Lower leg skin (tissue), 4 donors: ENCODE measurements at places on chromosomes 13 and 19.
A peak's percentile ranks its signal among the peaks of the same experiment; 100 is the strongest.

- DNase-seq, result peak; percentile 99
Measured at GRCh38 chr19:13952154-13952930, at the start of gene DCAF15. Gene DCAF15 (plus strand): TSS chr19:13952509. CDS start chr19:13952513, 4 bp downstream.

GRCh38 chr19:41928754-41929535, 696 bp upstream of the ERFL start:
- DNase-seq, result no peak

- DNase-seq, result no peak
Measured at GRCh38 chr13:37652596-37652995, 54.0 kb upstream of the POSTN start.

GRCh38 chr19:1489463-1490310, 463 bp downstream of the PCSK4 start:
- DNase-seq, result no peak

DNA sequence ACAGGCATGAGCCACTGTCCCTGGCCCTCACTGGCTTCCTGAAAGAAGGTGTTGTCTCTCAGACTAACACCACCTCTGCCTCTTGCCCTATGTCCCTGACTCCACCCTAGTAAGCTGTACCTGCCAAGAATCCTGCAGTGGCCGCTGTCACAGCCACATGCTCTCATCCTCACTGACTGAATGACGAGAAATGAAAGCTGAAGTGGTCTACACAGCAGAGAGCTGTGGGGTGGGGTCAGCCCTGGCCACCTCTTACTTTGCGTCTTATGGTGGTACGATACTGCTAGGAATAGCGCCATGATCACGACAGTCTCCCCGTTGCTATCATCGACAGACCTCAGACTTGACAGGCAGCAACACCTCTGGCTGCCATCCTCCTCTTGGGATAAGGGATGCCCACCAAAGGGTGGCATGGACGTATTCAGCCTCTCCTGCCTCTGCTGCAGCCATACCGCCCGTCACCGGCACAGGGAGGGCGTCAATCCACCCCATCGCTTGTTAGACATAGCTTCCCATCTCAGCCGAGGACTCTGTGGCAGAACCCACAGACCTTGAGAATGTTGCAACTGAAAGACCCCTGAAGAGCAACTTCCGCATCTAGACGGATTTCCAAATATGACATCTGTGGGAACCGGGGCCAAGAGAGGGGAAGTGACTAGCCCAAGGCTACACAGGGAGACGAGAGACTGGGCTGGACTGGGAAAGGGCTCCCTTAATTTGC, 809 bp downstream of the MYO1F start:
- no peak for DNase-seq

GRCh38 chr13:71695662-71696061, 171.3 kb downstream of the DACH1 start:
- no peak for DNase-seq

DNA sequence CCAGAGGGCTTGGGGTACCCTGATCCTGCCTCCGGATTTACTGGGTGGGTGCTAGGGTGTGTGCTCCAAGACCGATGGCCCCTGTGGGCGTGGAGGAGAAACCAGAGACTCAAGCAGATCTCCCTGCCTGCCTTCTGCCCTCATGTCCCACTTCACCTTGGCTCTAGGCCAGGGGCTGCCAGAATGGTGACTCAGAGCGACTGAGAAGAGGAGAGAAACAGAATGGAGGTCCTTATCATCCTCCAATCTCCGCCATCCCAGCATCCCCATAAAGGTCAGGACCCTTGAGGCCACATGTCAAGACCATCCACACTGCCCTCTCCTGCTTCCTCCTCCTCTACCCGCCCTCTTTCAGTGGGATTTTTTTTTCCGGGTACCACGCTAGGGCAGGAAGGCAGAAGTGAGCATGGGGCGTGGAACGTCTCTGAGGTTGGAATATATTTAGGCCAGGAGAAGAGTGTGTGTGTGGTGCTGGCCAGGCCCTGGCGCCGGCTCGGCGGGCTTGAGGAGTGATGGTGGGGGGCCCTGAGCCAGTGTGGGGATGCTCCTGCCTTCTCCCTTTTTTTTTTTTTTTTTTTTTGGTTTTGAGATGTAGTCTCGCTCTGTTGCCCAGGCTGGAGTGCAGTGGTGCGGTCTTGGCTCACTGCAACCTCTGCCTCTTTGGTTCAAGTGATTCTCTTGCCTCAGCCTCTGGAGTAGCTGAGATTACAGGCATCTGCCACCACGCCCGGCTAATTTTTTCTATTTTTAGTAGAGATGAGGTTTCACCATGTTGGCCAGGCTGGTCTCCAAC, 22.3 kb downstream of the IER2 start:
- peak; percentile 97 for DNase-seq

DNA sequence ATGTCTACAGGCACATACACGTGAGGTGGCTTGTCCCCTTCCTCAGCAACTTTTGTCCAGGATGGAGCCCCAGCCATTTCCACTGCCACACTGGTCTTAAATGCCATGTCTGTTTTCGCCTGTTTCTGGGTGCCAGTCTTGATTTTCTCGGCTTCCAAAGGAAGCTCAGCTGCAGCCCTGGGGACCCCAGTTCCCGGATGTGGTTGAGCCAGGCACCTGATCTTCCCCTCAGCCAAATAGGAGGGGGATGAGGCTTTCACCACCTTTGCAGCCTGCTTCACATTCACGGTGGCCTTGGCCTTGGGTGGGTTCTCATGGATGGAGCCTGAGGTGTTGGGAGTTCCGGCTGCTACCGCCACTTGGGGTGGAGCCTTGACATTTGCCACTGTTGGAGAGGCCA, 8.7 kb downstream of the IQCN start:
- no peak for DNase-seq

- no peak for DNase-seq
Measured at GRCh38 chr13:68690567-68690966, 1417.1 kb upstream of the ATXN8OS start.

- no peak for DNase-seq
Measured at GRCh38 chr13:93420887-93421286, 194.3 kb downstream of the GPC6 start.

GRCh38 chr13:60765700-60766411, 368.8 kb downstream of the TDRD3 start:
- no peak for DNase-seq

- DNase-seq, result no peak
Measured at GRCh38 chr13:109802936-109803335, 16.6 kb upstream of the IRS2 start.

- DNase-seq, result no peak
Measured at GRCh38 chr13:42561752-42562467, 12.0 kb upstream of the TNFSF11 start.

DNA sequence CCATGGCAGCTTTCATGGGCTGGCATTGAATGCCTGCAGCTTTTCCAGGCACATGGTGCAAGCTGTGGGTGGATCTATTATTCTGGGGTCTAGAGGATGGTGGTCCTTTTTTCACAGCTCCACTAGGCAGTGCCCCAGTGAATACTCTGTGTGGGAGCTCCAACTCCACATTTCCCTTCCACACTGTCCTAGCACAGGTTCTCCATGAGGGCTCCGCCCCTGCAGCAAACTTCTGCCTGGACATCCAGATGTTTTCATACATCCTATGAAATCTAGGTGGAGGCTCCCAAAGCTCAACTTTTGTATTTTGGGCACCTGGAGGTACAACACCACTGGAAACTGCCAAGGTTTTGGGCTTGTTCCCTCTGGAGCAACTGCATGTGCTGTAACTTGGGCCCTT, 450.6 kb downstream of the LMO7 start:
- no peak for DNase-seq

DNA sequence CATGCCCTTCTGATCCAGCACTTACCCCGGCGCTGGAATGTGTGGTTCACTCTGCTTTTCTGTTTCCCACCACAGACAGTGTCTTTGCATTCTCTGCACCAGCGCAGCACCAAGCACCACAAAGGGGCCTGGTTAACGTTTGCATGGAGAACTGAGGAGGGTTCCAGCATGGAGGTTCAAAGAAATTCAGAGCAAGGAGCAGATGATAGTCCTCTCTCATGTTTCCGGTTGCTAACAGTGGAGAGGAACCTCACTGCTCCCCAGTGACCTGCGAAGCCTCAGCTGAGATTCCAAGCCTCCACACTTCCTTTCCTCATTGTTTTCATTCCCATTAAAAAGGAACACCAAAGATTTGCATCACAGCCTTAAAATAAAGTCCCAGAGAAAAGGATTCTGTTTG, 99.7 kb downstream of the STARD13 start:
- no peak for DNase-seq

DNA sequence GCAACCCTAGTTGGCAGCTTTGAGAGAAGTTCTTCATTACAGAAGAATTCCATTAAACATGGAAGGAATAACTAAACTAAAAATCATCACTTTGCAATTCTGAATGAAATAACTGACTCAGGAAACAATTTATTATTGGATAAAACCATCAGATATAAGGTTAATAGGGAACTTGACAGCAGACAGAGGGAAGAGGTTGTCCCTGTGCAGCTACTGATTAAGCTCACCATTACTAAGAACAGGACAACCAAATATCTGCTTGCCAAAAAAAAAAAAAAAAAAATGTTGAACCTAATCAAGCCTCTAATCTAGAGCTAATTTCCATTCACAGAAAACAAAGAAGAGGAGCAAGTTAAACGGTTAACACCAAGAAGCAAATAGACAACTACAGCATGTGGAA, 12.8 kb downstream of the N4BP2L2 start:
- DNase-seq, result no peak

DNA sequence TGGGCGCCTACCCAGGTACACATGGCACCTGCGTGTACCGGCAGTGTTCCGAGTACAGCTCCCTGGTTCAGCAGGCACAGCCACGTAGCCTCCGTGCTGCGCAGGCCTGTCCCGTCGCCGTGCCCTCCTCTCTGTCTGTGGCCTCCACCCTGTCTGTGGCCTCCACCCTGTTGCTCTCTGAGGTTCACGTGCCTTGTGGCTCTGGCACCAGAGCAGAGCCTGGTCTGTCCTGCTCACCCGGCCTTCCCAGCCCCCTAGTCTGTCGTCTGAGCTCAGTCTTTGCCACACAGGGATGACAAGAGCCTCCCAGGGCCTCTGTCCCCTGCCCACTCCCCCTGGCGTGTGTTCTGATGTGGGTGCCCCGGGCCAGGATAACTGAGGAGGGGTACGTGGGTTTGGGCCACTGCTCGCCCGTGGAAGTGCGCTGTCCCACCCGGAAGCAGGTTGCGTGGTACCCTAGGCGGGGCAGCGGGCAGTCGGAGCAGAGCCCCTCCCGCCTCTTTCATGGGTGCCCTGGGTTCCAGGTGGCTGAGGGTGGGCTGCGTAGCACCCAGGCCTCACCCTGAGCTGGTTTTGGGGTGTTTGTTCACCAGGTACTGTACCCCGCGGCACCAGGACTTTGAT, 71.7 kb downstream of the KDM4B start:
- no peak for DNase-seq

- peak; percentile 49 for DNase-seq
Measured at GRCh38 chr13:49585220-49586157, at the start of gene RCBTB1. Gene RCBTB1 (minus strand): TSS chr13:49585558. CDS start chr13:49567279, 18,279 bp downstream.

DNA sequence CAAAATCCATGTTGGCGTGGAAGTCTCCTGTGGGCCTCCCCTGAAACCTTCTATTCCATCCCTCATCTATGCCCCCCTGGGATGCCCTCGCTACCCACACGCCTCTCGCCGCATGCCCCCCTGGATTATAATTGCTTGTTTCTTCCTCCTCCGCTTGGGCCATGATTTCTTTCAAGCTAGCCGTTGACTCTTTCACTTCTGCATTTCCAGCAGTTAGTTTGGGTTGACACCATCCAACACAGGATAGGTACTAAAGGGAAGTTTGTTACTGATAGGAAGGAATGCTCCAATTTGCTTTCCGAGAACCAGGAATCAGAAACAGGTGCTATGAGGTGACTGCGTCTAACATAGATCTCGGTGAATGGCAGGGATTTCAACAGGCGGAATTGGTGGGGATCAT, 7.7 kb upstream of the SLC25A15 start:
- no peak for DNase-seq

GRCh38 chr19:12676384-12676792, 5.3 kb downstream of the DHPS start:
- DNase-seq, result peak; percentile 96

DNA sequence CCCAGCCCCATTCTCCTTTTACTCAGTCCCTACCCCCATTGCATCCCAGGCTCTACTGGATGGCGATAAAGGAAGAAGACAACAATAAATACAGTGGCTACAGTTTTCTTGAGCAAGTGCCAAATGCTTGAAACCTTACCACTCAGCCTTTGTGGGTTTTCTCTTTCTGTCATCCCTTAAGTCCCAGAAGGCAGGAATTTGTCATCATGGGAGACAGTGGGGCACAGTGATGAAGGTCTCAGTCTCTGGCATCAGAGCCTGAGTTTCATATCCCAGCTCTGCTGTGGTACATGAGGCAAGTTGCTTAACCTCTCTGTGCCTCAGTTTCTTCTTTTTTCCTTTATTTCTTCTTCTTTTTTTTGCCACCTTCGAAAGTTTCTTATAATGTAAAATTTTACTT, 5.1 kb upstream of the COMP start:
- no peak for DNase-seq

DNA sequence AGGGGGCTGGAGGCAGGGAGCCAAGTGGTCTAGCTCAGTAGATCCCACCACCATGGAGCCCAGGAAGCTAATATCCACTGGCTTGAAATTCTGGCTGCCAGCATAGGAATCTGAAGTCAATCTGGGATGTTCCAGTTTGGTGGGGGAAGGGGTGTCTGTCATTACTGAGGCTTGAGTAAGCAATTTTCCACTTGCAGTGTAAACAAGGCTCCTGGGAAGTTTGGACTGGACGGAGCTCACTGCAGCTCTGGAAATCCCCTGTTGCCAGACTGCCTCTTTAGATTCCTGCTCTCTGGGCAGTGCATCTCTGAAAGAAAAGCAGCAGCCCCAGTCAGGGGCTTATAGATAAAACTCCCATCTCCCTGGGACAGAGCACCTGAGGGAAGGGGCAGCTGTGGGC, 349.2 kb upstream of the KLHL1 start:
- no peak for DNase-seq

DNA sequence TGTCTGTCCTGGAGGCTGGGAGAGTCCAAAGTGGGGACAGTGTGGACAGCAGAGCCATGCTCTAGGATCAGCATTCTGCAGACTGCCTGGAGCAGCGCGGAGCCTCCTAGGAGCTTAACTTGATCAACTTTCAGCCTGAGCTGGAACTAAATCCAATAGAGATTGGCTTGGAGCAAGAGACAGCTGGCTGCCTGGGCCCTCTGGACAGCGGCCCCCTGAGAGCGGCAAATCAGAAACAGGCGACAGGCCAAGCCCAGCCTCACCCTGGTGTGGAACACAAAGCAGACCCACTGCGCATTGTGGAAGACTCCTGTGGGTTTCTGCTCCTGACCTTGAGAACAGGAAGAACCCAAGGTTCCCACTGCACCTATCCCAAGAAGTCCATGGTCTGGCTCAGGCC, 462.2 kb downstream of the TSHZ3 start:
- no peak for DNase-seq

GRCh38 chr13:91520952-91521351, 122.5 kb downstream of the GPC5 start:
- no peak for DNase-seq

GRCh38 chr13:37319031-37319443, 213.6 kb upstream of the CSNK1A1L start:
- DNase-seq, result no peak

GRCh38 chr13:102838982-102839381, 6.8 kb upstream of the ERCC5 start:
- no peak for DNase-seq
